ENCODE measurements at places on chromosomes 2 and 18.
A peak's percentile ranks its signal among the peaks of the same experiment; 100 is the strongest.

DNA sequence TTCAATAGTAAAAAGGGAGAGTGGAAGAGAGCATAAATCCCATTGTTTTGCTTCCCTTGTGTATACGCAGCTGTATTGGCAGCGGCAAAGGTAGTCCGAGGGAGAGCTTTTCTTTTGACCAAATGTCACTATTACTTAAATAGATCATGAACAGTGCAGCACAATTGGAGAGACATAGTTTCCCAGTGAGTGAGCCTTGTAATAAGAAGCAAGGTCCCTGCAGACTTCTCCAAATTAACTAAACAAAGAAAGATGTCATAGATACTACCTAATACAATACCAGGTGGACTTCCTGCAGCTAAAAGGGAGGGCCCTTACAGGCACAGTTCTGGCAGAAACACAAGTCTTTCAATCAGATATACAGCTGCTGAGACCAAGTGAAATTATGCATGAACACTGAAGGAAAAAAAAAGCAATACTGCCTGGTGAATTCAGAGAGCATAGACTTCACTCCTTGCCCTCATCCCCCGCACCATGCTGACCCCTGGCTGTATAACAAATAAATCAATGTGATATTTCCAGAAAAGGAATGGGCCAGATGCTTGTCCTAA is 404.7 kb upstream of the CDH2 start:
- DNase-seq = no peak

GRCh38 chr2:121790276-121790956 is 35.0 kb downstream of the TSN start:
- no peak for DNase-seq

- no peak for DNase-seq
These were observed 148.8 kb upstream of the ZNF236 start for GRCh38 chr18:76673281-76674185.

DNA sequence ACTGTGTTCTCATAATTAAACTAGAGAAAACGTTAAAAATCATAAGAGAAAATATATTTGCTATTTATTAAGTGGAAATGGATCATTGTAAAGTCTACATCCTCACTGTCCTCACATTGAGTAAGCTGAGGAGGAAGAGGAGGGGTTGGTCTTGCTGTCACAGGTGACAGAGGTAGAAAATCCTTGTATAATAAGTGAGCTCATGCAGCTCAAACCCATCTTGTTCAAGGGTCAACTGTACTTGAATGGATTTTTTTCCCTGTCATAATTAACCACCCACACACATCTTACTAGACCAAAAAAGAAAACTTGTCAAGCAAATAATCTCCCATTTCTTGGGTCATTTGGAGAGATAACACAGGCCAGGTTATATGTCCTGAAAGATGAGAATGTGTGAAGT is 231.2 kb downstream of the NEDD4L start:
- no peak for DNase-seq

DNA sequence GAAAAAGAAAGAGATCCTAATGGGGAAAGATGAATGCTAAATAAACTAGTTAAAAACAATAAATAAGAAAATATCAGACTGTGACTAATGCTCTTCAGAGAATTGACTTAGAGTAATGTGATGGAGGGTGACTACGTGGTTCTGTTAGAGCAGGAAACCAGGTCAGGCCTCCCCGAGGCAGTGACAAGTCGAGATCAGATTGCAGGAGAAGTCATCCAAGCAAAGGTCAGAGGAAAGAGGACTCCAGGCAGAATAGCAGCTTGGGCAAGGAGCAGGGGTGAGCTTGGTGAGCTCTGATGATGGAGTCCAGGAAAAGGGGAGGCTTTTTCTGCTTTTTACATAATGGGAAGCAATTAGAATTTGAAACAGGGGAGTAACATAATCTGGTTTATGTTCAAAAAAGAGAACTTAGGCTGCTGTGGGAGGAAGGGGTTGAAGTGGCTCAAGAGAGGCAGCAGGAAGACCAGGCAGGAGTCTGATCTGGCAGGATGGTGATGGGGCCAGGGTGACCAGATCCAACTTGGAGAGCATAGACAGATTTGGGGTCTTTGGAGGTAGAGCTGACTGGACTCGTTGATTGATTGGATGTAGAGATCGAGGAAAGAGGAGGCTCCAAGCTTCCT is 27.3 kb upstream of the ITGB6 start:
- no peak for DNase-seq

DNA sequence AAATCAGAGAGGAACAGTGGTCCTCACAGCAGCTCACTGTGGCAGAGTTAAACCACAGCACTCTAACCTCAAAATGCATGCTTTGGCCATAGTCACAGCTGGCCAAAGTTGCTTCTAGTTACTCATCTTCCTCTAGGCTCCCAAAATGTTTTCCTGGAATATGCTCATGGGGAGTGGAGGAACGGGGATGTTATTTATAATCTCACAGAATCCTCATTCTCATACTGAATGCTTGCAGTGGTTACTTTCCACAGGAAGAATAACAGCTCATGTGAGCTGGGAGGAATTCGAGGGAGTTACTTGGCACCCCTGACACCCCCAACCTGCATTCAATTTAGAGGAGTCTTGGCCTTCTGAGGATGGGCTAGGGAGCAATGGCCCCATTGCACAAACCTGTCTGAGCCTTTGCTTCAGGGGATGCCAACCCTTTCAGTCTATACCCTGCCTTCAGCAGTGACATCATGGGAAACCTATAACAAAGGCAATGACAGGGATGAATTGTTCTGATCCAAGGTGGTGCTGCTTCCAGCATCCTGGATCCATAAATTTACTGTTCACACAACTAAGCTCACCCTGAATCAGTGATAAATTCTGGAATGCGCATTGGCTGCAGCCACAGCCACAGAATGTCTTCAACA is 22.4 kb upstream of the CCBE1 start:
- DNase-seq = no peak

GRCh38 chr18:70142001-70142400 is 63.5 kb downstream of the RTTN start:
- DNase-seq = no peak

GRCh38 chr2:7089284-7089683 is 172.1 kb downstream of the RNF144A start:
- no peak for DNase-seq

- peak; percentile 29 for DNase-seq
These were observed 46.3 kb downstream of the PSD4 start for GRCh38 chr2:113219889-113220641.

GRCh38 chr2:71827973-71828372 is 319.7 kb downstream of the CYP26B1 start:
- no peak for DNase-seq

DNA sequence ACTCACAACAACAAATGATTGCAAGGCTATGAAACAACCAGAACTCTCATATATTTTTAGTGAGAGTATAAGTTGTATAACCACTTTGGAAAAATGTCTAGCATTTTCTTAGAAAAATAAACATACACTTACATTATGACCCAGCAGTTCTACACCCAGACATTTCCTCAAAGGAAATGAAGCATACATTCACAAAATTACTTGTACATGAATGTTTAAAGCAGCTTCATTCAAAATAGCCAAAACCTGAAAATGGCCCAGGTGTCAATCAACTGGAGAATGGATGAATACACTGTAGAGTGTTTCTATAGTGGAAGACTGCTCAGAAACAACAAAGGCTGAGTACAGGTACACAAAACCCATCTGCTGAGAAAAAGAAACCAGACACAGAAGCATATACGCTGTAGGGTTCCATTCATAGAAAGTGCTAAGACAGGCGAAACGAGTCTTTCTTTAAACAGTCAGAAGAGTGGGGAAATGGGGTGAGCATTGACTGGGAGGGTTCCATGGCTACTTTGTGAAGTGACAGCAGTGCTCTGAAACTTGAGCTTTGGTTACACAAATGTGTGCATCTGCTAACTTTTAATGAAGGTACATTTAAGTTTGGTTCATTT is 799.0 kb downstream of the DCDC2C start:
- DNase-seq = no peak

DNA sequence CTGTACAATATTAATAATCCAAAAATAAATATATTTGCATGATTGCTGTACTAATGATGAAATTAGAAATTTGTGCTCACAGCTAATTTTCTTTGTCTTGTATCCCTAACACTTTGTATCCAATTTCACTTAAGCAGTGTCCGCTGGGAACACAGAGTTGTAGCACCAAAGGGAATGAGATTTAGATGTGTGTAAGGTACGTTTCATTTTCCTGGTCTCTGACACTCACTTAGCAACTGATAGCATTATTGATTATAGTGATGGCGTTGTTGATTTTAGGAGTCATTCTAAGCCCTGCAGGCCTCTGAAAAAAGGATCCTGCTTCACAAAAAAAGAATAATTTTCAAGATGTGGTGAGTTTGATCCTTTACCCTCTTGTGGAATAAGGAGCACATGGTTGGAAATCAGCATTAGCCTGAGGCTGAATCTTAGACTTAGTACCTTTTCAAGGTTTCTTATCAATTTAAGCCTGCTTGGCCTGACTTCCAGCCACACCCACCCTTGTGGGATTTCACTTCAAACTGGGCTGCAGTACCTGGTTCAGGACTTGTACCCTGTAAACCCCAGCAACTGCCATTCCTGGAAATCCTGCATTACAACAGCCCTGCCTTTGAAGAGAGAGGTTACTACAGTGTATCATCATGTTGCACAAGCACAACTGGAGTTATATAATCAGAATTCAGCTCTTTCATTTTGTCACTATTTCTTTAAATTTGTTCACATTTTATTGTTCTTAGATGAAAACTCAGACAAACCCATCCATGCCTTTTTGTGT is 116.2 kb downstream of the RND3 start:
- no peak for DNase-seq

GRCh38 chr2:39411181-39411944 is 25.7 kb downstream of the MAP4K3 start:
- DNase-seq = no peak

Data from activated naive CD4-positive, alpha-beta T cell treated with anti-CD3 and anti-CD28 coated beads for 36 hours (primary cell).